ENCODE measurements at places on chromosomes 7 and 10. TPM values are rescaled to one million over a fixed set of nuclear protein-coding genes. Genes with fewer than 3 reads are reported as not detected.
A peak's percentile ranks its signal among the peaks of the same experiment; 100 is the strongest.

GRCh38 chr7:95814721-95815120, 42.4 kb downstream of the DYNC1I1 start:
- DNase-seq = no peak

GRCh38 chr10:36148207-36148606, 506.1 kb upstream of the FZD8 start:
- no peak for DNase-seq

- DNase-seq = no peak
Observed at GRCh38 chr10:114402871-114403540, 1.3 kb downstream of the AFAP1L2 start.

DNA sequence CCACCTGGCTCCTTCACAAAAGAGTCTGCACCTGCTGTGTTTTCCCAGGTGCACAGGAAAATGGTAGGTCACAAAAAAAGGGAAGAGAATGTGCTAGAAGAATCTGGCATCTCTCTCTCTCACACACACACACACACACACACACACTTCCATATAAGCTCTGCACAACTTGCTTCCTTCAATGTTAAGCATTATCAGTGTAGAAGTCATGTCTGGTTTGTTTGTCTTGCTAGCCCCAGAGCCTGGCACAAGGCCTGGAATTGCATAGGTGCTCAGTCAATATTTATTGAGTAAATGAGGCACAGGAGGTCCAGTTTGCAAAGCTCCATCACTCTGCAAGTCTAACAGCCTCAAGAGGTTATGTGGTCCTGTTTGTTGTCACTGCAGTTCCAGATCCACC, 867.3 kb upstream of the AUTS2 start:
- no peak for DNase-seq

DNA sequence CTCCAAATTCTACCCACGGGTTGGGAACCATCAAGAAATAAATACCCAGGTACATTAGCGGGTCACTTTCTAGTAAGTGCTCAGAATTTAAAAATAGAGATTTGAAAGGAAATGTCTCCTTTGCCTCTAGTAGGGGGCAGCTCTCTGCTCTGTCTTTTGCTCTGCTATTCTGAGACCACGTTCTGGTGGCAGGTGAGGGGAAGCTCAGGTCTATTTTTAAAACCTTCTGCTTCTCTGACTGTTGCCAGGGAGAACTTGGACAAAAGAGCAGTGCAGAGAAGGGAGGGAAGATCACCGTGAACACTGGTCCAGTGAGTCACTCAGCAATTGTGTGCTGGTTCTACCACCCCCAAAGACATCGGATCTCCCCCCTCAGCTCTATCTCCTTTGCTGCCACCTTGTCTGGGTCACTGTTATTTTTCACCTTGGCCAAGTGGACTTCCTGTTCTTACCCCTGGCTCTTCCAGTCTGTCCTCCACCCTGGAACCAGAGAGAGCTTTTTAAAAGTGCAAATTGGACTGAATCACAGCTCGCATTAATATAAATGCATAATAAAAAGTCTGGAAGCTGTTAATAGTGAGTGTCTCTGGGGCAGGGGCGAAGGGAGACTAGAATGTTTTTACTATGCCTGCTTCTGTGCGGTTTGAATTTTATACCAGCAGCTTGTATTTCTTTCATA, 72.4 kb upstream of the LOXL4 start:
- DNase-seq = no peak

DNA sequence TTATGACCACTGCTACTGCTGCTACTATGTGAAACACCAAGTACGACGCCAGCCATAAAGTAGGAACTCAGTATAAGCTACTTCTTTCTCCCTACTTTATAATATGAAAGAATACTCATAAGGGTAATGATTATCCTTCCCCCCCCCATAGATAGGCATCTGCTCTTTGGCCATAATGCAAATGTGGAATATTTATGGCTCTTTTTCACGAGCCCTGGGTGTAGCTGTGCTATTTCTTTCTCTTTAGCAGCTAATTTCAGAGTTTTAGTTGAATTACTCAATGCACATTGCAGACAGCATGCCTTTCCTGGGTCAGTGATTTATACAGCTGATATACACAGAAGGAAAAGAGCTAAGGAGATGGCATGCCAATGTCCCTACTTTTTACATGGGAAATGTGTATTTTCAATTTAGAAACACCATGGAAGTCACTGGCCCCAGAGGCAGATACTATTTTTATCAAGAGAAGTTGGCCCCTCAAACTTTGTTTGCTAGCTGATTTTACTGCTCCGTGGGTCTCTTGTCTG, 234.1 kb upstream of the KIAA1217 start:
- DNase-seq = no peak

DNA sequence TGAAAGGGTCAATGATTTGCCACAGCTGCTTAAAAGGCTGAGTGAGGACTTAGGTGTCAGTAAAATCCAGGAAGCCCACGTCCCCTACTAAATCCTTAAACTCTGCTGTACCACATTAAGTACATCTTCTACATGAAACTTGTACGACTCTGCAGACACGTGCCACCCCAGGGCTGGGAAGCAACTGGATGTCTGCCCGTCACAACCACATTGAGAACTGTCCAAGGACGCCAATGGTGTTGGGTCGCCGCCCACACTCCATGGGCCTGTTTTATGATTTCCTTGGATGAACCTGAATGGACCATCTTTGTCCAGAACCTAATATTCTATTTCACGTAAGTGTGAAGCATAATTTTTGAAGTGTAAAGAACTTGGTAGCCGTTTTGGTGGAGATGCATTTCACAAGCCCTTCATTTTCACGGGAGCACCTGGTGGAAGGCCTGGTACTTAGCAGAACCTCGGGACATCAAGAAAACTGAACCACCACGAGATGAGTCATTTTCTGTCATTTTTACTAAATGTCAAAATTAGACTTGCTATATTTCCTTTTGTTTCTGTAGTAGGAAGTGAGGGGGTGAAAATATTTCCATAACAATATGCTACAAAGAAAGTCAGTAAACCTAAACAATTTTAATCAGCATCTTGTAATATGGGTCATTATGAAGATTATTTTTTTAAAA, 134.9 kb downstream of the SFMBT2 start:
- no peak for DNase-seq

GRCh38 chr7:35624299-35625186, 70.4 kb downstream of the HERPUD2 start:
- DNase-seq = no peak

The OTUD1 gene
- 29.4 TPM for total RNA-seq

- DNase-seq = peak; percentile 97
Observed at GRCh38 chr10:21497177-21497807, 28.2 kb downstream of the SKIDA1 start.

The CPED1 gene
- 39.2 TPM for total RNA-seq

- peak; percentile 26 for DNase-seq
Observed at GRCh38 chr7:44051611-44052220, 7.2 kb downstream of the DBNL start.

- DNase-seq = no peak
Observed at GRCh38 chr10:118534136-118534535, 61.3 kb downstream of the PRLHR start.

- no peak for DNase-seq
Observed at GRCh38 chr10:11262494-11263345, 245.0 kb downstream of the CELF2 start.

DNA sequence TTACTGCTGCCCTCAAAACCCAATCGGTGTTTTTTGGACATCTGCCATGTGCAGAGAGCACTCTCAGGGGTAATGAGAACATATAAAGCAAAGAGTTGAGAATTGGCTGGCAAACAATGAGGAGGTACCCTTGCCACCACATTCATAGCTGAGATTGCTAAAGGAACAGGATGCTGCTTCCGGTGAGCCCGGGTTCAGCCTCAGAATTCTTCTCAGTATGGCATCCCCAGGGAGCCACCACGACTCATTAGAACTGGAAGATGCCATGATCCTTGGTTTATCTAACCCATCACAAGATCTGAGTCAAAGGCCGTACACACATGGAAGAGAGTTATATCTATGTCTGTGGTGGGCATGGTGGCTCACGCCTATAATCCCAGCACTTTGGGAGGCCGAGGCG, 174.4 kb downstream of the ARID5B start:
- no peak for DNase-seq

- no peak for DNase-seq
Observed at GRCh38 chr7:7695111-7695817, 23.1 kb downstream of the RPA3 start.

DNA sequence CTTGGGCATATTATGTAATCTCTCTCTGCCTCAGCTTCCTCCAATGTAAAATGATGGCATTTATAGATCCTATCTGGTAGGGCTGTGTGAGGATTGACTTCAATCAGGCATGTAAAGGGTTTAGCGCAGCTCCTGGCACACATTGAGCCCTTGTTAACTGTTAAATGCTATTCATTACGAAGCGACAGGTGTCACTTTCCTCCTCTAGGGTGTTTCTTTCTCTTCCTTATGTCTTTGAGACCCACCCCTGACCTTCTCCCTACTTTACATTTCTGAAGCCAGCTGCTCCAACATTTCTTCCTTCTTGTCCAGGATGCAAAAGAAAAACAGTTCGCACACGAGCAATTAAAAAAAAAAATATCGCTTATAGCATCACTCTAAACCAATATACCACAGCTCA, 5.7 kb upstream of the R3HCC1L start:
- no peak for DNase-seq

DNA sequence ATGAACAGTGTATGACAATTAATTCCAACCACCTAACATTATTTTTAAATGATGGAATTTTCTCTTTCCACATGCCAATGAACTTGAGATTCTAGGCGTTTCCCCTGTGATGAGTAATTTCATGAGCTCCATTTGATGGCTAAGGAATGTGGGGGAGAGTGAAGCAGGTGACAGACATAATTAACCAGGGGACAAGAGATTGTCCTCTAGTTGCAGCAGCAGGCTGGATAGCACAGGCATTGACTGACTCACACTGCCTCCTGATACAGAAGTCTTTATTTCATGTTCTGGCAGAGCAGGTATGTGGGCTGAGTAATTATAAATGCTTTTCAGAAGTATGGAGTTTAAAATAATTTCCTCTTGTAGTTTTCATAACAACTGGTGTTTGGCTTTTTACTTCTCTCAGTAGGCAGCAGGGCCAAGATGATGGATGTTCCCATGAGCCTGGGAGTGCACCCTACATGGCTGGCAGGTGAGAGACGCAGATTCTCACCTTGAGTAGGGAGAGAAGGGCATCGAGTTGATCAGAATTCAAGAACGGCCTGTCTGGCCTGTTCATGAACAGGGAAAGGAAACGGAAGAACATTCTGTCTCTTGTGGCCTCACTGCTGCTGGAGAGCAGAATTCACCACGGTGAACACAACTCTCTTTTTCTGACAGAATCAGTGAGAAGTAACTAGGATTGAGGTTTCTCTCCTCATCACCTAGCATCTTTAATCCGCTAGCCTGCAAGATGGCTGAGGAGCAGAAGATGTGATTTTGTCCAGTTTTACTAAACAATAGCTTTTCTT, 118.8 kb downstream of the AOAH start:
- DNase-seq = no peak

DNA sequence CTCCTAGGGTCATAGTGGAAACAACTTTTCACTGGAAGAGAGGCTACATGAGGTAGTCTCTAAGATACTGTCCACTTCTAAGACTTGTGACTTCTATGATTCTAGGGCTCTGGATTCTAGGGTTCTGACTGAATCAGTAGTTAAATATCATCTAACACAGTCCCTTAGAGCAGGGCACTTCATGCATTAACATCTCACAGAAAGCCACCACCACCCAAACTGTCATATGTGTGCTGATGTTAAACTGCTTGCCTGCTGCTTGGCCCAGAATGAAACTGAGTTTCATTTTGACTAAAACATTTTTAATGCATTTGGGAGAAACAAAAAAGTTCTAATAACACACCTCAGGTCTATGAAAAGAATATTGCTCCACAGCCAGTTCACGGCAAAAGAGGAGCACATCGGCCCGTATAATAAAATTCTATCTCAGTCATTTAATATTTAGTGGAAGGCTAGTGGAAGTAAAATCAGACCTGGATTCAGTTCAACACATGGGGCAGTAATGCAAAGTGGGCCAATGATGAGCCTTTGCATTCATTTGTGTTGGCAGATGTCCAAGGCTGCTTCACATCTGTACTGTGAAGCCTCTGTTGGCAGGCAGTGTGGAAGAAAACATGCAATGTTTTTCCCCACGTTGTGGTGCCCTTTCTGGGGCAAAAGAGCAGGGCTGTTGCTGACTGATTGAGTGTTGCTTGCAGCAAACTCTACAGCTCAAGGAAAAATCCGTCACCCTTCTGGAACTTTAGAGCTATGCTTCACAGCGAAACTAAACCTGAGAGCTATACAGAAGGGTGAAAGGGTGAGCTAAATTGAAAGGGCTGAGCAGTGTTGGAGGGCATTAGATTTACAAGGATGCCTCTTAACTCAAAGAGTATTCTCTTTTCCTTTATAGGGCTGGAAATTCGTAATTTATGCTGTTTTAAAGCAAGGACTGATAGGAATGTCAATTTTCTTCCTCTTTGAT, 33.5 kb upstream of the AUTS2 start:
- DNase-seq = no peak

The RNF148 gene
- total RNA-seq = 1.9 TPM

DNA sequence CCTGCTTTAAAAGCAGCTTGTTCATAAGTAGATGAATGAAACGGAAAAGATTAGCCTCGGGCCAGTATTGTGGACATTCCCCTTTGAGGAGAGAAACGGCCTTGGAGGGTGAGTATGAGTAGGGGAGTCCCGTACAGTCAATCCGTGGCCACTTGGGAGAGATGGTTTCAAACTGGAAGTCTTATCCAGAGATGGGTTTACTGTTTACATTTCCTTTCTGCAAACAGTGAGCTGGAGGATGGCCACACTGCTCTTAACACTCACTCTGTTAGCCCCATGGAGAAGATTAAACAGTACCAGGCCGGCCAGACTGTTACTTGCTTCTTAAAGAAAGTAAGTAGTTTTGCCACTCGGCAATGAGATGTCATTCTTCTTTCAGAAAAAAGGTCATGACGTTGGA, 20.3 kb downstream of the CALHM2 start:
- no peak for DNase-seq

DNA sequence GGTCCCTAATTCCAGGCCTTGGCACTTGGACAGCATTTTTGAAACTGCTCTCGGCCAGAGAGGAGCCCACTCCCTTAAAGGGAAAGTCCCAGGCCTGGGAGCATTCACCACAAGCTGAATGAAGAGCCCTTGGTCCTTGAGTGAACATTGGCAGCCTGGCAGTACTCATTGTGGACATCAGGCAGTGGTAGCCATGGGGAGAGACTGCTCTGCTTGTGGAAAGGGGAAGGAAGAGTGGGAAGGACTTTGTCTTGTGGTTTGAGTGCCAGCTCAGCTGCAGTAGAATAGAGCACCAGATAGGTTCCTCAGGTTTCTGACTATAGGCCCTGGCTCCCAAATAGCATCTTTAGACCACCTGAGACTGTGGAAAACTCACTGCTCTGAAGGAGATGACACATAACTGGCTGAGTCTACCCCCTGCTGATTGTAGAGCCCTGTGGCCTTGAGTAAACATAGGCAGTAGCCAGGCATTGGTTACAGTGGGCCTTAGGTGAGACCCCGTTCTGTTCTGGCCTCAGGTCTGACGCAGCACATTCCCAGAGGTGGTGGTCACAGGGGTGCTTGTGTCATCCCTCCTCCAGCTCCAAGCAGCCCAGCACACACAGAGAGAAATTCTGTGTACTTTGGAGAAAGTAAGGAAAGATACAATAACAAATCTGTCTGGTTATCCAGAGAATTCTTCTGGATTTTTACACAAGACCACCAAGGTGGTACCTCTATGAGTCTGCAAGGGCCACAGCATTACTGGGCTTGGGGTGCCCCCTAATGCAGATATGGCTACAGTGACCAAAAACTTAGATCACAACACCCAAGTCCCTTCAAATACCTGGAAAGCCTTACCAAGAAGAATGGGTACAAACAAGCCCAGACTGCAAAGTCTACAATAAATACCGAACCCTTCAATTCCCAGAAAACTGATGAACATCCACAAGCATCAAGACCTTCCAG, 153.8 kb downstream of the GNAI1 start:
- DNase-seq = no peak

- no peak for DNase-seq
Observed at GRCh38 chr10:26410356-26410755, 27.8 kb upstream of the APBB1IP start.

Data from upper lobe of right lung (tissue), 1 donor.